A549 (cell line): ENCODE measurements at places on chromosomes 11 and 22. TPM values are rescaled to one million over a fixed set of nuclear protein-coding genes. Genes with fewer than 3 reads are reported as not detected.
A peak's percentile ranks its signal among the peaks of the same experiment; 100 is the strongest.

GRCh38 chr11:84780689-84781293 lies 846.4 kb downstream of the DLG2 start:
- DNase-seq = no peak

DNA sequence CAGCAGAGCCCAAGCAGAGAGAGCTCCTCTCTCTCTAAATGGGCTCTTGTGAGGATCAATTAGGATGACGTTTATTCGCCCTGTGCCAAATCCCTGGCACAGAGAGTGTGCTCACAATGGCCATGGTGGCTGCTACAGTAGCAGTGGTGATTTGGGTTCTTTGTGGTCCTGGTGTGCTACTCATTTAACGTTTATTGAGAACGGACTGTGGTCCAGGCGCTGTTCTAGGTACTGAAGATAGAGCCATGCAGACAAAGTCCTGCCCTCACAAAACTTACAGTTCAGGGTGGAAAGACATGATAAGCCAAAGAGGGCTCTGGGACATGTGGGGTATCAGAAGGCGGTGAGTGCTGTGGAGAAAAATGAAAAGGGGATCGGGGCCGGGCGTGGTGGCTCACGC lies 5.3 kb downstream of the OTUB1 start:
- DNase-seq = no peak

DNA sequence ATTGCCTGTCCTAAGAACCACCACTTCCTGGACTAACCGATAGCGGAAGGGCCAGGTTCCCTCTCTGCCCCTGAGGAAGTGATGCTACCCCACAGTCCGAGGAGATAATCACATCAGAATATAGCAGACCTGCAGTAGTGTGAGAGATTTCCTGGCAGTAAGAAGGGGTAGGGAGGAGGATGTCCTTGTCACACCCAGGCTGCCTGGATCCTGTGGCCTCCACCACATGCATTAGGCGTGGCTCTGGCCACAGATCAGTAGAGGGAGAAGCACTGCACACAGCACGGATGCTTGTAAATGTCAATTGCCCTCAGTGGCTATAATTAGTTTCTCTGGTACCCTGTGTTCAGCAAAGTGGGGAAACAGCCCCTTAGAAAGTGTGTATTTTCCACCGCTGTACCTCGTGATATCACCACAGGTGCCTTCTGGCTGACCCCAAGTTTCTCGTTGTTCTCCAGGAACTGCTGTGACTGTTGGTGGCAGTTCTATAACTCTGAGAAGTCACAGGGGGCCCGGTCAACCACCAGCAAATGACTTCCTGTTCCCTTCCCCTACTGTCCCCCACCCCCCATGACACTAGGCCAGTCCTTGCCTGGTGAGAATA lies 61.8 kb downstream of the UBASH3B start:
- DNase-seq = no peak

The CDC42EP2 gene
- 8.0 to 10.1 TPM (median 8.5 TPM) in 3 replicates for polyA plus RNA-seq

- DNase-seq = no peak
Measured at GRCh38 chr11:47577460-47578041, 1.2 kb downstream of the KBTBD4 start.

DNA sequence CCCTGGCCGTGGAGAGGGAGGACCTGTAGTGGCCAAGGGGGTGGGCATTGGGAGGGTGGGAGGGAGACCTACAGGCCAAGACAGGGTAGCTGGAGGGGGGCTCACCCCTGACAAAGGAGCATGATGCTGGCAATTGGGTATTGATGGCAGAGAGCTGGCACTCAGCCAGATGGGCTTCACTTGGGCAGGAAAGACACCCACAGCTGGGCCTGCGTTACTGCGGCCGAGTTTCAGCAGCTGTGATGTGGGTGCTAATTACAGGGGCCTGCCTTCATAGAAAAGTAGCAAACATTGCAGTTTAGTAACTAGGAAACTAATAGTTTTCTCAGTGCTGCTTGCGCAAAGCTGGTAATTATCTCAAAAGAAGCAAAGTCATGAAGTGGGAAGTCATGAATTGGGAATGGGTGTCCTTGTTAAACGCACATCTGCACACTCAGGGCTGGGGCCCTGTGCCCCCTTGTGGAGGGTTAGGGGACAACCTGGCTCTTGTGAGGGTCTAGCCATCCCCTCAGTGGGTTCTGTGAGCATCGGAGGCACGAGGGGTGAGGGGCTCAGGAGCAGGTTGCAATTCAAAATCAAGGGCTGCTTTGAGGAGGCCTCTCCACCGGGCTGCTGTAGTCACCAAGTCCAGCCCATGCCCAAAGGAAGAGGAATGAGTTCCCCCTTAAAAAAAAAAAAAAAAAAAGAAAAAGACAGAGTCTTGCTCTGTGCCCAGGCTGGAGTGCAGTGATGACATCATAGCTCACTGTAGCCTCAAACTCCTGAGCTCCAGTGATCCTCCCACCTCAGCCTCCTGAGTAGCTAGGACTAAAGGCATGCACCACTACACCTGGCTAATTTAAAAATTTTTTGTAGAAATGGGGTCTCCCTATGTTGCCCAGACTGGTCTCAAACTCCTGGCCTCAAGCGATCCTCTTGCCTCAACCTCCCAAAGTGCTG lies 24.4 kb upstream of the TXNRD2 start:
- DNase-seq = no peak

- peak; percentile 72 for DNase-seq
Measured at GRCh38 chr11:17978553-17979287, 34.1 kb downstream of the SERGEF start.

The KIAA0930 gene
- polyA plus RNA-seq = 51.7 to 60.0 TPM (median 58.1 TPM) in 3 replicates

GRCh38 chr22:33865996-33866395 lies 54.3 kb downstream of the LARGE1 start:
- no peak for DNase-seq

GRCh38 chr22:24953384-24954113 lies 1.0 kb downstream of the KIAA1671 start:
- DNase-seq = no peak

GRCh38 chr22:22130953-22131608 lies 113.5 kb upstream of the VPREB1 start:
- no peak for DNase-seq

DNA sequence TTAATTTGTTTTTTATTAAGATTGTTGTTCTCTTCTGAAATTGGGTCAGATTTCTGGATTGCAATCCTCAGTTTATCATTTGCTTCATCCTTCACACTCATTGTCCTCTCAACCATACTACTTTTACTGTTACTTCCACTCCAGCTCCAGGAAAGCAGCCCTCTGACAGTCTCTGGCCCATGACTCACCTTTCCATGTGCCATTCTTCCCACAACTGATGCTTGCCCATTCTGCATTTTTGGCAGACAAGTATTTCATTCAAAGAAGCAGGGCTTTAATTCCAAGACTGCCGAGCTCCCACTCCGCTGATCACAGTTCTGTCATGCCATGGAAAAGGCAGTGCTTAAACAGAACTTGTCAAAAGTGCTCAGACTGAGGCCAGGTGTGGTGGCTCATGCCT lies 139.2 kb downstream of the WNT11 start:
- DNase-seq = no peak

DNA sequence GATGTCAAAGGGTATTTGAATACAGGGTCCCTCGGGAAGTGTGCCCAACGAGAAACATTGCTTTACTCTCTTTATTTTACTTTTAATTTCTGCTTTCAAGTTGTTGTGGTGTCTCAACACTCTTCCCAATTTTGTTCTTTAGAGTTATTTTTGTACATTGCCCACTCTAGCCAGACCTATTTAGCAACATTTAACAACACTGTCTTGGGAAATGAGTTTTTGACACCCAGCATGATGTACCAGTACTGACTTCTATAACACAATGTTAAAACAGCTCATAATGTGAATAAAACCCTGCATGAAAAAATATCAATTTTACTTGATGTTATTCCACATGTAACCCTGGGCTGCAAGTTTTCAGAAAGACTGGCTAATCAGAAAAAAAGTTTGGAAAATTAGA lies 350.2 kb upstream of the PITPNB start:
- DNase-seq = no peak

The CHADL gene
- not detected in 3 replicates for polyA plus RNA-seq

GRCh38 chr11:2586087-2586792 lies 113.6 kb downstream of the KCNQ1OT1 start:
- DNase-seq = no peak

The CRYBB1 gene
- not detected in 3 replicates for polyA plus RNA-seq
